ENCODE measurements at places on chromosomes 12 and 14.

- no peak for DNase-seq
Observed at GRCh38 chr12:10741845-10742244, 18.7 kb upstream of the YBX3 start.

DNA sequence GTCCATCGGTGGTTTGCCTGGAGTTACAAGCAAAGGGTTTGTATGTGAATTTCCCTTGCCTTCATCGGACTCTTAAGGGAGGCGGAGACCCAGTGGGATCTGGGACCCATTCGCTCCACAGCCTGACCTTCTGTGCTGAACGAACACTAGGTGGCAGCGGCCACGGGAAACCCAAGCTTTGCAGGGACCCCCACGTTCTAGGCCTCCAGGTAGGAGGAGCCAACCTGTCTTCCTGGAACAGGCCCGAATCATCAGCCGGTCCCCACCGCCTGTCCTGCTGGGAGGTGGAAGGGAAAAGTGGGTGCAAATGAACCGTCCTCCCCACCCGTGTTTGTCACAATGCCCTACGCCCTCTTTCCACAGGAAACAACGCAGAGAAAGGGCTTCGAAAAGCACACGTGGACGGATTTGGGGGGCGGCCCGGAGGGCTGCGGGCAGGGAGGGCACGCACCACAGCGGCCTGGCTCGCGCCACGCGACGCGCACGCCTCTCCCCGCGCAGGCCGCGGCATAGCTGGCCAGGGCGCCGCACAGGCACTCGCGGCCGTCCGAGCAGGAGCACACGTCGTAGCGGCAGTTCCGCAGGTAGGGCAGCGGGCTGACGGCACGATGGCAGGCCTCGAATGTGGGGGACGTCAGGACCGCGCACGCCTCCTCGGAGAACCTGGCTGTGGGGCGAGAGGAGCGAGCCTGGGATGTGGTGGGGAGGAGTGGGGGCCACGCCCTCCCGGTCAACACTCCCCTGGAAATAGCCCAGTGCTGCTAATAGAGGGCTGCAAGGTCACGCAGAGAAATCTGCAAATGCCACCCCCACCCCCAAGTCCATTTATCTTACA, 67.8 kb downstream of the VWF start:
- DNase-seq = peak; percentile 18

DNA sequence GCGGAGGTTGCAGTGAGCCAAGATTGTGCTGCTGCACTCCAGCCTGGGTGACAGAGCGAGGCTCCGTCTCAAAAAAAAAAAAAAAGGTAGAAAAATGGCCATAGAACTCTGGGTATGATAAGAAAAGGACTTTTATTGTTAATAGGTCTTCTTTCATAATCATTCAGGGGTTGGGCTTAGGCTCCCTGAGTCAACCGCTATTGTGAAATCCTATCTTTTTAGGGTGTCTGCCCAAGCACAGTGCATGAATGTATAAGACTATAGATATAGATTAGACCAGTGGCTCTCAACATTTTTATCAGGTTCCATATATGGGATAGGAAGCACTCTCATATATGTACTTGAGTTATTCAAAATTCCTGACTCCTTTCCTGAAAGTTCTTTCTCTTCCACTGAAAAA, 48.7 kb upstream of the USP15 start:
- DNase-seq = no peak

DNA sequence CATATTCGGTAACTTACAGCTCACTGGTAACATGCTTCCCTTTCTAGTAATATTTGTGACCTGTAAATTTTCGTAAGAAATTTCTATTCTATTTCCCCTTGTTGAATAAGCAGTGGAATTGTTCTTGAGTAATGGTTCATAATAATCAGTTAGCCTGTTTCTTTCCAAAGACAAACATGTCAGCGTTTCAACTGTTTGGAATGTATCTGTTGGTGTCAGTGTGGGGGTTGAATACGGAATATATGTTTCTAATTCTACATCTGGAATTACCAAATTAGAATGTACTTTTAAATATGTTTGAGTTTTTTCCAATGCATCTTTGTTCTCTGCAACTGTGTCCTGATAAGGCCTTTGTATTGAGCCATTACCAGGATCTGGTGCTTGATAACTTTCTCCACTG, 2.0 kb downstream of the BBS10 start:
- DNase-seq = no peak

DNA sequence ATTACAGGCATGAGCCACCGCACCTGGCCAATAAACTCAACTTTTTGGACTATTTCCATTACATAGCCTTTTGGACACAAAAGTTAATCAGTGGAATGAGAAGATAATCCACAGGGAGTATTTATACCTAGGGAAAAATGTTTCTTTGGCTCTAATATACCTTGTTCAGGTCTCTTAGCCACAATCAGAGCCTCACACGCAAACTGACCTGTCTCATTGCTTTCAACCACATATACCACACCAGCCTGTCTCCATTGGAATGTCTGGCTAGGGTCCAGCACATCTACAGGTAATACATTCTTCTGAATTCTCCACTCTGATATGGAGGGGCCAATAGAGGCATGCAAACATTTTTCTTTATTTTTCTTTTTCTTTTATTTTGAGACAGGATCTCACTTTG, 3.8 kb upstream of the RBMS2 start:
- DNase-seq = no peak

DNA sequence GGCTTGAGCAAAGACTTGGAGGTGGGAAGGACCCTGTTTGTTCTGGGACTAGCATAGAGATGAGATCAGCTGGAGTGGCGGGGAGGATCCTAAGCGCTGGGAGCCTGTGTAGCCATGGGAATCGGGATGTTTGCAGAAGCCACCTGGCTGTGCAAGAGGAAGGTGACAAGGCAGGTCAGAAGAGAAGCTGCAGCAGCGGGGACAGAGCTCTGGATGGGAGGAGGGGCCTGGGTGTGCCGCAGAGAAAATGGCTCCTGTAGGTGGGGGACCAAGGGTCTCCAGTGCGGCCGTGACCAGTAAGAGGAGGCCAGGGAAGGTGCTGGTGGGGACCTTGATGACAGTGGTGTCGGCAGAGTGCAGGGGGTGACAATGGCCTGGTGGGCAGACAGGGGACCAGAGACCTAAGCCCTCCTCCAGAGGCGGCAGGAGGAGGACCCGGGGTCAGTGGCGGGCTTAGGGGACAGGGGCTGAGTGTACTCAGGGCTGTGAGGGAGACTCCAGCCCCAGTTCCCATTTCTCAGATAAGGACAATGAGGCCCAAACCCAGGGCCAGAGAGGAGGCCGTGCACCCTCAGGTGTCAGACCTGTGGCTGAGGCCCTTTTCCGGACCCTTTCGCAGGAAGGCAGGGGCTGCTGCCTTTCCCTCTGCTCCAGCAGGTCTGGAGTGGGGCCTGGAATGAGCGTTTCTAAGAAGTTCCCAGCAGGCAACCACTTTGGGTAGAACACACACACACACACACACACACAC, 206.6 kb upstream of the RTL1 start:
- DNase-seq = no peak

DNA sequence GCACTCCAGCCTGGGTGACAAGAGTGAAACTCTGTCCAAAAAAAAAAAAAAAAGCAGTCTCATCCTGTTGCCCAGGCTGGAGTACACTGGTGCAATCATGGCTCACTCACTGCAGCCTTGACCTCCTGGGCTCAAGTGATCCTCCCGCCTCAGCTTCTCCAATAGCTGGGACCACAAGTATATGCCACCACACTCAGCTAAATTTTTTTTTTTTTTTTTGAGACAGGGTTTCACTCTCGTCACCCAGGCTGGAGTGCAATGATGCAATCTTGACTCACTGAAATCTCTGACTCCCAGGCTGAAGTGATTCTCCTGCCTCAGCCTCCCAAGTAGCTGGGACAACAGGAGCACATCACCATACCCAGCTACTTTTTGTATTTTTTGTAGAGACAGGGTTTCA, 5.2 kb upstream of the CNPY2 start:
- DNase-seq = no peak

- no peak for DNase-seq
Observed at GRCh38 chr12:45930369-45930768, 60.0 kb downstream of the SCAF11 start.

- DNase-seq = no peak
Observed at GRCh38 chr12:121649322-121649721, 20.1 kb downstream of the MORN3 start.

GRCh38 chr14:75459099-75459741, 31.4 kb downstream of the JDP2 start:
- DNase-seq = no peak

DNA sequence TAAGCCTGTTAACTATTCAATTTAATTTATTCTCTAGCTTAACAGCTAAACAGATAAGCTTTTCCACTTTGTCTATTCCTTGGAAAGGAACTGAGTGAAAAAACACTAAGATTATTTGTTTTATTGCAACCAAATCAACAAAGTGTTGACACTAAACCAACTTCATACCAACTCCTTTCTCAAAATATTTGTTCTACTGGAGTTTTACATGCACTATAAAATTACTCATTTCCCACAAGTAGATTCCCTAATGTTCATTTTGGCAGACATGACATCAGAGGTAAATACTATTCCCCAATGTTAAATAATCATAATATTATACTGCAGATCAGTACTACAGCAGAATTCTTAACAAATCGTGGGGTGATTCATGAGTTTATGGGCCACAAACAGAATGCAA, 231.4 kb downstream of the TTC6 start:
- DNase-seq = no peak

- no peak for DNase-seq
Observed at GRCh38 chr12:76569685-76570604, 10.4 kb upstream of the OSBPL8 start.

DNA sequence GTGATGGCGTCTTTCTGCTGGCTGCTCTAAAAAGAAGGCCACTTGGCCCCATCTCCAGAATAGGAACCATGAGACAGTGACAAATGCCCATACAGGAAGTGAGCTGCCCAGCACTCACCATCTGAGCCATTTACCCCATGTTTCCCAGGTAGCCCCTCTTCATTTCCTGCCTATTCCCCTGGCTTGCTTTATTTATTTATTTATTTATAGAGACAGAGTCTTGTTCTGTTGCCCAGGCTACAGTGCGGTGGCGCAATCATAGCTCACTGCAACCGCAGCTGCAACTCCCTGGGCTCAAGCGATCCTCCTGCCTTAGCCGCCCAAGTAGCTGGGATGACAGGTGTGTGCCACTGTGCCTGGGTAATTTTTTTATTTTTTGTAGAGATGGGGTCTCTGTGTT, 71.2 kb downstream of the RIN3 start:
- no peak for DNase-seq

- no peak for DNase-seq
Observed at GRCh38 chr12:129150721-129151120, 297.4 kb downstream of the GLT1D1 start.

DNA sequence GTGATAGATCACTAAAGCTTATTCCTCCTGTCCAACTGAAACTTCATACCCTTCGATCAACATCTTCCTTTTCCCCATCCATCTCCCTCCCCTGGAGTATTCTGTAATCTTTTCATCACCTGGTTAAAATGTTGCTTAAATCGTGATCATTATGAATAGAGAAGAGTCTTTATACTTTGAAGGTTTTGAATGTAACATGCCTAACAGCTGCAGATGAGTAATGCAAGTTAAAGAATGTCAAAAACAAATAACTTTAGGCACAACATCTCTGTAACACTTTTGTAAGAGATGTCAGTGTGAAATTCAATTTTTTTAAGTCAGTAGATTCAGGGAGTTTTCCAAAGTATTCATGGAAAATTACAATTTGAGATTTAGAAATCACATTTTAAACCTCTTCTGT, 25.0 kb downstream of the RXYLT1 start:
- no peak for DNase-seq

- no peak for DNase-seq
Observed at GRCh38 chr14:69973846-69974245, 94.6 kb downstream of the SMOC1 start.

GRCh38 chr12:57207731-57208630, 8.6 kb upstream of the NXPH4 start:
- no peak for DNase-seq

DNA sequence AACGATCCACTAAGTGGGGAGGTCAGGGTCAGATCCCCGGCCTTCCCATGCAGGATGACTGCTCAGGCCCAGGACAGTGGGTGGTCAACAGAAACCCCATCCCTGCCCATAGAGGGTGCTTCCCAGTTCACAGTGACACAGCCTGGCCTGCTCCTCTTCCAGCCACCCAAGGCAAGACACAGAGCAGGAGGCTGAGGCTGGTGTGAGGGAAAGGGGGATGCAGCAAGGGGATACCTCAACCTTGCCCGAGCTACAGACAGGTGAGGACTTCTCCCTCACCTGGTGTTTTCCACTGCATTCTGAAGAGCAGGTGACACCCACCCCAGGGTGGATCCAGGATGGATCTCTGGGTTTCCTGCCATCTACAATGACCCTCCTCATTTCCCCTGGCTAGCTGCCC, 106.7 kb downstream of the KIF26A start:
- DNase-seq = no peak

GRCh38 chr12:97594236-97595088, 131.9 kb downstream of the RMST start:
- no peak for DNase-seq

GRCh38 chr14:89549381-89550125, 132.5 kb upstream of the FOXN3 start:
- no peak for DNase-seq

DNA sequence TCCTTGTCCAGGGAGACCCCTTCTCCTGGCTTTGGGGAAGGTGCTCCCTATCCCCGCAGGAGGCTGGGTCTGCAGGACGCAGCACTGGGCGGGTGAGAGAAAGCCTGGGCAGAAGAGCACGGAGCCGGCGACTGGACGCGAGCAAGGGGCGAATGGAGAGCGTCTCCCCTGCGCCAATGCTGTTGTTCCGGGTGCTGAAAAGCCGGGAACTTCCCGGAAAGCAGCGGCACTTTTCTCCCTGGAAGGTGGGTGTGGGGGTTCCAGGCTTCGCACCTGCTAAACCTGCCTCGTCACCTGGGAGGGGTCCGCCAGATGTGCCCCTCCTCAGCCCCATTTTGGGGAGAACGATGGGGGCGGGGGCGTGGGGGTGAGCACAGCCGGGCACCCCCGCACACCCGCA, 417.1 kb upstream of the TMTC1 start:
- no peak for DNase-seq

DNA sequence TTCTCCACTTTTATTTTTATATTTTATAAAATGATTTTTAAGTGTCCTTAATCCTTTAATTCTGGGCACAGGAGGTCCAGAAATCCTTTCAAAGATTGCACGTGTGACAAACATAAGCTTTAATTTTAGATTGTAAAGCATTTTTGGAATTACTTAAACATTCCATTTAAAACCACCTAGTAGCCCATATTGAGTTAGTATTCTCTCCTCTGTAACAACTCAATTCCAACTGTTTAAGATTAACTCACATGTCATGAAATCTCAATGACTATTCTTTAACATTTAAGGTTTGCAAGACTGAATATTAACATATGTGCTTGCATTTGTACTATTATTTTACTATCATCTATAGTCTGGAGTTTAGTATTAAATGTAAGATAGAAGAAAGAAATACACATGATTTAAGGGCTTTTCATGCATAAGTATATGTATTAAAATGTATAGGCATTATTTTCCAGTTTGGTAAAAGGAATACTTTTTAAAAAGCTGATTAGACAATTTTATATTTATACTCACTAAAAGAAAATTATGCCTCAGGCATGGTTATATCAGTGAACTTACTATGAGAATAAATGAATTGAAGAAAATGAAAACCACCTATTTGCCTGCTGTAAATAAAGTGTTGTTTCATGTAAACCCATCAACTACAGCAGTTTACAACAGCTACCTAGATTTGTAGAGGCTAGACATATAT, 776.9 kb downstream of the SLC6A15 start:
- DNase-seq = no peak
